ENCODE measurements at places on chromosomes 11 and 22. TPM values are rescaled to one million over a fixed set of nuclear protein-coding genes. Genes with fewer than 3 reads are reported as not detected.
A peak's percentile ranks its signal among the peaks of the same experiment; 100 is the strongest.

DNA sequence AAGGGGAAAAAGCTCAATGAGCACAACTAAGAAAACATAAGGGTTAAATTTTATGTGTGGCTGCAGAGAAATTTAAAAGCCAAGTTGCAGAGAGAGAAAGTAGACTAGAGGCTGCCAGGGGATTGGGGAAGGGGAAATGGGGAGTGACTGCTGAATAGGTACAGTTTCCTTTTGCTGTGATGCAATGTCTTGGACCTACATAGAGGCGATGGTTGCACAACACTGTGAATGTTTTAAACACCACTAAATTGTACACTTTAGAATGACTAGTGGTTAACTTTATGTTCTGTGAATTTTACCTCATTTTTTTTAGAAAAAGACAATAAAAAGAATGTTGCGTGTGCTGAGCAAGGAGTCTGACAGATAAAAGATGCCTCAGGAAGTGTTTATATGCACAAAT, 36.5 kb downstream of the TENM4 start:
- no peak overlapping the region for H3K27ac ChIP-seq
- DNase-seq = no peak

Gene FOLR2
- not detected for total RNA-seq

DNA sequence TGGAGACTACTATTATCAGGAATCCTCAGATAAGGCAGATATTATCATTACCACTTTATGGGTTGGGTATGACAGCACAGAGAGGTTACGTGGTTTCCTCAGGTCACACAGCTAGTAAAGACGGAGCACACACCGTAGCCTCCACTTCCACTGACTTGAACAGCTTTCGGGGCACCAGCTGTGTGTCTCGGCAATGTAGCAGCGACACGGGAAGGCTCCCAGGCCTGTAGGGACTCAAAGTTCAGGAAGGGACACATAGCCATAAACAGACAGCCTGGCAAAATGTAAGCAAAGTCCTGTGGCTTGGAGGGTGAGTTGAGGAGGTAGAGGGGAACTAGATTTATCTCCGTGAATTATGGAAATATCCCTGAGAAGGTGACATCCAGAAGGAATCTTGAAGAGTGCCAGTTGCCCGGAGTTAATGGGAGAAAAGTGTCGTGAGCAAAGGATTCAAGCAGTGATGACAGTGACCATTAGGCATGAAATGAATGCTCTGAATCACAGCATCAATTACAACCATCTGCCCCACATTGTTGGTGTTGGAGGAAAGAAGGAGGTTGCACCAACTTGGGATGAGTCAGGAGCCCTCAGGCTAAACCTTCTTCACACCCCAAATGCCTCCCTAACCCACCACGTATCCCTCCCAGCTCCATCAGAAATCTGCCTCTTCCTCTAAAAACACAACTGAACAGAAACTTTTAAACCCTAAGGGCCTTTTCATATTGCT, 106.7 kb upstream of the ASPHD2 start:
- no peaks in the 10 kb centered on the region for H3K4me1 ChIP-seq
- DNase-seq = no peak
- H3K4me3 ChIP-seq = no peak overlapping the region
- H3K36me3 ChIP-seq = no peaks in the 10 kb centered on the region
- H3K27ac ChIP-seq = no peak overlapping the region

DNA sequence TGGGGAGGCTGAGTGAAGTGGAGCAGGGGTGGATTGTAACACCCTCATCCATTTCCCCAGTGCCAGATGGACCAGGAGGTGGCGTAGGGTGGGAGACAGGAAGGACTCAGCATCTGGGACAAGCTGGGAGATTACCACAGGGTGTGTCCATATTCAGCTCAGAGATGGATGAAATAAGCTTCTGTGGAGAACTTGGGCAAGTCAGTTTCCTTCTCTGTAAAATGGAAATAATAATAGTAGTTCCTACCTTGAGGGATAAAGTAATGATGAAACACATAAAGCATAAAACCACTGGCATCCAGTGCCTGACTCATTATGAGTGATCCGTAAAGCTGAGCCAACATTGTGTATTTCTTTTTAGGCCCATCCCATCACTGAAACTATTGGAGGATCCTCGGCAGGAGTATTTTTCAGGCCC, 607 bp upstream of the ROBO4 start:
- H3K27ac ChIP-seq = no peak overlapping the region
- no peak for DNase-seq
- H3K27me3 ChIP-seq = peaks cover 13% of the 10 kb centered on the region
- H3K36me3 ChIP-seq = no peaks in the 10 kb centered on the region
- H3K4me3 ChIP-seq = no peak overlapping the region

DNA sequence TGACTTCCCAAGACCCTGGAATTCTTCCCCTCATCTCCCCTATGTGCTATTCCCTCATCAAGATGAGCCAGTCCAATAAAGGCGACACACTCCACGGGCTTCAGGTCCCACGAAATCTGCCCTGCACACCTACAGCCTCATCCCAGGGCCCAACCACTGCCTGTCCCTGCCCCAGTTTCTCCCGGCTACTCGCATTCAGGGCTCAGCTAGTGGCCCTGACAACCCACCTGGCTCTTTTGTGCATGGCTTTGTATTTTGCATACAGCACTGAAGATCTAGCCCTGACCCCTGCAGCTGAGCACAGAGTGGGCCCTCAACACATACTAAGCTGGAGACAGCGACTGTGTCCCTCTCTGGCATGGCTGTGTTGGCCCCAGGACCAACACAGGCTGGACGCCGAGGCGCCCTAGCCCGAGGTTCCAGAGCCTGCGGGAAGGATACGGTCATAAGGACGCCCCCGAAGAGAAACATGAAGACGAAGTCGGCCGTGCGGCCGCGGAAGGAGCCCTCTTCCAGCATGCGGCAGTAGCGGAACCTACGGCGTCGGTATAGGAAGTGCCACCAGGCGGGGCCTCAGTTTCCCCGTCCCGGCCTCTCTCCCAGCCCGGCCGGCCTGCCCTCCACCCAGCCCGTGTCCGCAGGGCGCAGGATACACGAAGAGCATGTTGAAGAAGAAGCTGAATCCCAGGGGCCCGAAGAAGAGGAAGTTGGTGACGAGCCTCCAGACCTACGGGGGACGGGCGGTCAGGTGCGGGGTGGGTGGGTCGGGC, 710 bp downstream of the DERL3 start:
- peaks cover 17% of the 10 kb centered on the region for H3K4me1 ChIP-seq
- peak overlapping the region; percentile 90 for H3K4me3 ChIP-seq
- no peak for DNase-seq
- peaks cover 2% of the 10 kb centered on the region for H3K36me3 ChIP-seq
- H3K27ac ChIP-seq = peak overlapping the region; percentile 86

DNA sequence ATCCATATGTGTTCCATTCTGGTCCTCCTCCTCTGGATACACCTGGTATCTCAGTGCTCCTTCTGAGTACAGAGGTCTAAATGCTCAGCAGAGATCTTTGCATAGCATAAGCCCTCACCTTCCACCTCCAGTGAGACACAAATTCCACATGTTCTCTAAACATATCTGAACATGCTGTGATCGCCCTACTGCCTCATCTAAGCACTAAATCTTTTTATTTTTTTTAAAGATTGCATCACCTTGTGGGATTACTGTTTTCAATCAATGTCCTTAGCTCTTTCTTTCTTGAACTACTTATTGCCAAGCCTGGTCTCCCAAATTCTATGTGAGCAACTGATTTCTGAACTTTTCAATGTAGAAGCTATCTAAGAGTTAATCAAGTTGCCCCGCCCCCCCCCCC, 113.4 kb downstream of the TRPC6 start:
- no peaks in the 10 kb centered on the region for H3K36me3 ChIP-seq
- no peaks in the 10 kb centered on the region for H3K27me3 ChIP-seq
- no peak for DNase-seq
- no peaks in the 10 kb centered on the region for H3K4me1 ChIP-seq

GRCh38 chr11:2271077-2271326, 614 bp upstream of the ASCL2 start:
- DNase-seq = peak; percentile 50
- no peak overlapping the region for H3K4me3 ChIP-seq
- H3K4me1 ChIP-seq = peaks cover 15% of the 10 kb centered on the region
- H3K27me3 ChIP-seq = peaks cover 28% of the 10 kb centered on the region
- H3K27ac ChIP-seq = no peak overlapping the region
- H3K36me3 ChIP-seq = no peaks in the 10 kb centered on the region

DNA sequence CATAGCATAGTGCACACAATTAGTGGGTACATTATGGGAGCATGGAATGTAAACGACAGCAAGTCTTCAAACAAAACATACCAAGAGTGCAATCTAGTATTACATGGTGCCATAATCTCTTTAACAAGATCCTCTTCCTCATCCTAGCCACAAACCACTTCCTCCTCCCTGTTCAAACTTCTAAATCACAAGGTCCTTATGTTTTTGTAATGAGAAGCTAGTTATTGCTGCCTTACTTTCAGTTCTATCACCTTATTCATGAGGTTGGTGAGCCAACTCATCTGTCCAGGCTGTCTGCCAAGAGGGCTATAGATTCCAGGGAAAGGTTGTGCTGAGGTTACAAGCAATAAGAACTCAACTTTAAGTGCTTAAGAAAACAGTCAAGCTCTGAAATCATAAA, 195.4 kb upstream of the ARHGAP20 start:
- DNase-seq = no peak
- peak overlapping the region; percentile 46 for H3K27ac ChIP-seq
- peaks cover 18% of the 10 kb centered on the region for H3K4me1 ChIP-seq
- H3K27me3 ChIP-seq = peaks cover 4% of the 10 kb centered on the region

DNA sequence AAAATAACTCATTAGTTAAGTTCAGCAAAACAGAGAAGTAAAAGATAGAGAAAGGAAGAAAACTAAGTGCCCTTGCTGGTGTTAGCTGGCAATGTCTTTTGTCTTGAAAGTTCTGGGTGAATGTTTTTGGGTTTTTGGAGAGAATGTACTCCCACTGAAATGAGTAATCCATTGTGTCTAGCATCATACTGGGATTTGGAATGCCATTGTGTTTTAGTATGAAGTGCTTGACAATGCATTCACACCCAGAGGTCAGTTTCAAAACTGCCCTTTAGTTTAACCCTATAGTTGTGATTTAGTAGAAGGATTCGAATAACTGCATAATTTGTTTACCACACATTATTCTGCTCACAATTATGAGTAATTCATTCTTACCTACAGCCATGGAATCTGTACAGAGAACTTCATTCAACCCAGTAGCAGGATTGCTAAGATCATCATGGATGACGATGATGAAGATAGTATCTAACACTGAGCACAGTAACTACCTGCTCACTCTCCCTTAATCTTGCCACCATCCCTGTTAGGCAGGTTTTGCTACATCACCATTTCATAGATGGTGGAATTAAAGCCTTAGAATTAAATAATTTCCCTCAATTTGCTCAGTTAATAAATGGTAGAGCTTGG, 33.9 kb downstream of the MAML2 start:
- H3K4me1 ChIP-seq = peaks cover 71% of the 10 kb centered on the region
- peaks cover 26% of the 10 kb centered on the region for H3K36me3 ChIP-seq
- H3K27me3 ChIP-seq = no peaks in the 10 kb centered on the region
- peak overlapping the region; percentile 39 for H3K27ac ChIP-seq
- no peak for DNase-seq

DNA sequence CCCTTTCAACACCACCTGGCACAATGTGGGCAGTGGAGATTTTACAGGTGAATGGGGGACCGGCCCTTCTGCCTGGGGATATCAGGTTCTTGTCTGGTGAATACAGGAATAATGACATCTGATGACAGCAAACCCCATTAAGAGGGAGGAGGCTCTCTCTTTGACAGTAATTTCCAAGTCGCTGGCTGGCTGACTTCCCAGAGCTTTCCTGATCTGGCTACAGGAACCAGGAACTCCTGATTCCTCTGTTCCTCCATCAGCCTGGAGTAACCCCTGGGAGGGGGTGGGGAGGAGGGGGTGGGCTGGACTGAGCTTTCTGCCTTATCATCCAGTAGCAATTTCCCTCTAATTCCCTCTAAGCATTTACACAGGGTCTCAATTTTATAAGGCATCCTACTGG, 3.7 kb upstream of the MIEF1 start:
- H3K27me3 ChIP-seq = no peaks in the 10 kb centered on the region
- no peak overlapping the region for H3K27ac ChIP-seq
- H3K4me1 ChIP-seq = peaks cover 14% of the 10 kb centered on the region
- H3K4me3 ChIP-seq = no peak overlapping the region
- no peak for DNase-seq

- no peak overlapping the region for H3K27ac ChIP-seq
- H3K4me1 ChIP-seq = no peaks in the 10 kb centered on the region
- no peak overlapping the region for H3K4me3 ChIP-seq
Observed at GRCh38 chr11:126135235-126136176, 72.8 kb upstream of the CDON start.

- H3K4me3 ChIP-seq = no peak overlapping the region
- H3K36me3 ChIP-seq = peaks cover 32% of the 10 kb centered on the region
- no peak overlapping the region for H3K27ac ChIP-seq
- H3K4me1 ChIP-seq = peaks cover 20% of the 10 kb centered on the region
Observed at GRCh38 chr11:43693731-43694130, 13.2 kb downstream of the HSD17B12 start.

Gene NPAS4
- total RNA-seq = 0.16 TPM

- H3K27ac ChIP-seq = no peak overlapping the region
- no peak for DNase-seq
- H3K27me3 ChIP-seq = no peaks in the 10 kb centered on the region
- no peaks in the 10 kb centered on the region for H3K4me1 ChIP-seq
- no peak overlapping the region for H3K4me3 ChIP-seq
Observed at GRCh38 chr22:29359469-29359868, 28.9 kb downstream of the AP1B1 start.

Gene CDC42EP1
- 0.25 TPM for total RNA-seq

Measured in activated naive CD8-positive, alpha-beta T cell treated with anti-CD3 and anti-CD28 coated beads for 36 hours (primary cell).